Fibroblast of gingiva (primary cell): ENCODE measurements at places on chromosomes 1 and 21.

GRCh38 chr1:114026797-114027196, 47.5 kb downstream of the OLFML3 start:
- peak; percentile 53 for DNase-seq

DNA sequence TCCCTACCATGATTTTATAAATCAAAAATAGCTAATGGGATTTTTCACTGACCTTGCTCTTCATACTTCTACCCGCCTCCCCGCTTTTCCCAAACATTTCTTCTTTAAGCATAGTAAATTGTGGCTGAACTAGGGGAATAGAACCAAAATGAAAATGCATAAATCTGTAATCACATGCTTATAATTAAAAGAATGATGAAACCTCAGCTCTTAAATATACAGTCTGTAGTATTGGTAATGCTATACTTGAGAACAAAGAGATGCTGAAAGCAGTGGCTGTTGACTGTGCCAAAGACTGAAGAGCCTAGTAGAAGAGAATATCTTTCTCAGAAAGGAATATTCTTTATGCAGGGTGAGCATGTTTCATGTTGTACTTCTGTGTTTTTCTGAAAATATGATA, 249.1 kb downstream of the GREM2 start:
- peak; percentile 58 for DNase-seq

- DNase-seq, result no peak
Observed at GRCh38 chr1:27135541-27136235, 19.2 kb downstream of the SLC9A1 start.

DNA sequence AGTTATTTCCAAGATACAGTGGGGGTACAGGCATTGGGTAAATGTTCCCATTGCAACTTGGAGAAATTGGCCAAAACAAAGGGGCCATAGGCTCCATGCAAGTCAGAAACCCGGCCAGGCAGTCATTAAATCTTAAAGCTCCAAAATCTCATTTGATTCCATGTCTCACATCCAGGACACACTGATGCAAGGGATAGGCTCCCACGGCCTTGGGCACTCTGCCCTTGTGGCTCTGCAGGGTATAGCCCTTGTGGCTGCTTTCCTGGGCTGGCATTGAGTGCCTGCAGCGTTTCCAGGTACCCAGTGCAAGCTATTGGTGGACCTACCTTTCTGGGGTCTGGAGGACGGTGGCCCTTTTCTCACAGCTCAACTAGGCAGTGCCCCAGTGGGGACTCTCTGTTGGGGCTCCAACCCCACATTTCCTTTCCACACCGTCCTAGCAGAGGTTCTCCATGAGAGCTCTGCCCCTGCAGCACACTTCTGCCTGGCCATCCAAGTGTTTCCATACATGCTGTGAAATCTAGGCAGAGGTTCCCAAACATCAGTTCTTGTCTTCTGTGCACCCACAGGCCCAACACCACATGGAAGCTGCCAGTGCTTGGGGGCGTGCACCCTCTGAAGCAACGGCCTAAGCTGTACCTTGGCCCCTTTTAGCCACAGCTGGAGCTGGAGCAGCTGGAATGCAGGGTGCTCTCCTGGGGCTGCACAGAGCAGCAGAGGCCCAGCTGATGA, 67.2 kb downstream of the HS2ST1 start:
- no peak for DNase-seq

DNA sequence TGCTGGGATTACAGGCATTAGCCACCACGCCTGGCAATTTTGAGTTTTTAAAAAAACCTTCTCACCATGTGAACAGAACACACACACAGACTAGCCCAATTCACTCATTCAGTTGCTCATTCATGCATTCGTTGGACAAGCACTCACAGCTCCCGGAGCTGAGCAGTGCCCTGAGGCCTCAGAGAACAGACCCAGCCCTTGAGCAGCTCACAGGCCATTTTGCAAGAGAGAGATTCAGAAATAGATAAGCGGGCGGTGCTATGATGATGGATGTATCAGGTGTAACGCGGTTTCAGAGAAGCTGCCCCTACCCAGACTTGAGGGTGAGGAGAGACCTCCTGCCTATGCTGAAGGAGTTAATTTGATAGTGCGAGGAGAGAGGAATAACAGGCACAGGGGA, 18.6 kb downstream of the PTAFR start:
- no peak for DNase-seq

DNA sequence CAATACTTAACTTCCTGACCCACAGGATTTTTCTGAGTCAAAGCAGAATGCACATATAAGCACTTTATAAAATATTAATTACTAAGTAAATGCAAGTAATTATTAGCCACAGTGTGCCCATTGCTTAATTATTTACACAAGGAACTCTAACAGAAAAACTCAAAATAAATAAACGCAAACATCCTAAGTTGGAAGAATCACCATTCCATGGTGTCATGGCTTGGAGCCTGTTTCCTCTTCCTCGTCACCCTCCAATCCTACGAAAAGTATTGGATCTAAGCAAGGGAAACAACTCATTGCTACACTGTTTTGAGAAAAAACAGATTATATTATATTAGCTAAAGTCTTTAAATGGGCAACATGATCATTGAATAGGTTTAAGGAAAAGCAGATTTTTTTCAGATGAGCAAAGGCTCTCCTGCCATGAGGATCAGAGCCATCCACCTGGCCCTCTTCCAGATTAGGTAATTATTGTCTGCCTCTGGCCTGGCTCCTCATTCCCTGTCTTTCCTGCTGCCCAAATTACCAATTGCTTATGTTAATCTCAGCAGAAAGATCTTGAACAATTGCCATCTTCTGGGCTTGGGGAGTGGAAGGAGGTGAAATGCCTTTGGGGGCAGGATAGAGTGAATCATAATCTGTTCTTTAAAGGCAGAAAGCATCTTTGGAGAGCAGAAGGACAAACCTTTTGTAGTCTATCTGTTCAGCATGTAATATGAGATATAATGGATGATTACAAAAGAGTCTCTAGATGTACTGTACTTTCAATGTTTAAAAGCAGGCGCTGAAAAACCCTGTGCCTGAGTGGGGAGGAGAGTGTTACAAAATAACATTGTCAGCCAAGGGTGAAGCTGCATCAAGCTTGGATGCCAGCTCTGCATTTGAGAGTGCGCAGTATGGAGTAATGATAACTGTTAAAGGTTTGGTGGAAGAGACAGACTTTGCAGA, 121.2 kb downstream of the DUSP10 start:
- peak; percentile 64 for DNase-seq

DNA sequence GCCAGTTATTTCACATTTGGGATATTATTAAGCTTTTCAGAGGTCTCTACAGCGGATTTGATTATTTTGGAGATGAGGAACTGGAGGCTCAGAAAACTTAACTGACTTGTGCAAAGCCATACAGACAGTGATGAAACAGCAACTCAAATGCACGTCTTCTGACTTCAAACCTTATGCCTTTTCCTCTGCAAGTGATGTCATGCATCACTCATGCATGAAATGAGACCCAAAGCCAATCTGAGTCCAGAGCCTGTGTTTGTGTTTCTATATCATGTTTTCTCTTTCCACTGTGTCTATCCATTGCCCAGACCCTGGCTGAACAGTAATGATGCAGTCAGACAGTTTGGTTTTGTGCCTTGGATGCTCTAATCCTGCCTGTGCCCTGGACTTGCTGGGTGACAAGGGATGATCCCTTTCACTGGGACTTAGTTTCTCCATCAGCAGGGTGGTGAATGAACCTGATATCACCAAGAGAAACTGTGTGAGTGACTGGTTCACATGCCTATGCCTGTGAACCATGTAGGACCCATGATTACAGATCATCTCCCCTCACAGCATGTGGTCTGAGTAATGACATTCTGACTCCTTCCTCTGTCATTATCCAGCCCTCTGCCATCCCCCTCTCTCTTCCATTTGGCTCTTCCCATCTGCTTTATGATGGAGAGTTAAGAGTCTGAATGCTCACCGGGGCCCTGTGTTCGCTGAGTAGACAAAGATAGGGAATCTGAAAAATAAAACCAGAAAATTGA, 33.4 kb downstream of the SLAMF6 start:
- no peak for DNase-seq

GRCh38 chr1:180175806-180176205, 21.1 kb downstream of the QSOX1 start:
- DNase-seq, result no peak

GRCh38 chr1:218948446-218948845, 225.2 kb upstream of the LYPLAL1 start:
- no peak for DNase-seq
